ENCODE measurements at places on chromosomes 3 and 15.

GRCh38 chr3:46076606-46077005 lies 49.3 kb upstream of the XCR1 start:
- peak; percentile 29 for DNase-seq

DNA sequence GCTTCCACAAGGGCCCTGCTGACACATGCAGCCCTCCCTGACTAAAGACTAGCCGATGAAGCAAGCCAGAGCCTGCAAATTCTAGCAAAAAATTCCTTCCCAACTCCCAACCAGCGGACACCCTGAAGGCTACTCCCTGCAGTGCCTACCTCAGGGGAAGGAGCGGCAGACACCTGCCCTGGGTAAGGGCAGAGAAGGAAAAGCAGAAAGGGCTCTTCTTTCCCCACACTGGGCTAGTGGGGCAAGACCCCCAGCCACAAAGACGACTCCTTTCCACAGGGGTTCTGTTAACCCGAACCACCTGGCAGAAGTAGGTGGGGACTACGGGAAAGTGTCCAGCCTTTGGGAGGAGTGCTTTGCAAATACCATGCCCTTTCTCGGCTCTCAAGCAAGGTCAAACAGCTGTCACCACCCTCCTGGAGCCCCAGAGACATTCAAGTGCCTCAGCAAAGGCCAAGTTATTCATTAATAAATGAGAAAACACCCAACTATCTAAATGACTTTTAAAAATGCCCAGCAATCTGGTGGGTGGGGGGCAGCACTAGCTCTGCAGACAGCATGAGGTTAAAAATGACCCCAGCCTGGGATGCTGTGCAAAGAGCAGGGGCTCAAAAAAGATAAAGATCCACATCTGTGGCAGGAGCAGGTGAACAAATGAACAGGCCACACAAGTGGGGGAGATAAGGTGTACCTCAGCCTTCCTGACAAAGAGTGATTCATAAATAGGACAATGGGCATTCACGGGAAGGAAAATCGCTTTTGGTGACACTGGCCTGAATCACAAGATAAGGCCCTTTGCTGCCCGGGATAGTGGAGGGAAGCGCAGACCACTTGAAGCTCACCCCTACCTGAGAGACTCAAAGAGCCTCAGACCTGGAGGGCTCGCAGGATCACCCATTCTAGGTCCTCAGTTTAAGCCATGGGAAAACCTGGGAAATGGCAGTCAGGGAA lies 33.0 kb downstream of the CCDC12 start:
- DNase-seq: no peak

GRCh38 chr3:10917176-10917575 lies 75.4 kb upstream of the SLC6A1 start:
- peak; percentile 9 for DNase-seq

GRCh38 chr3:9349321-9350117 lies 13.3 kb upstream of the THUMPD3 start:
- DNase-seq: peak; percentile 93

DNA sequence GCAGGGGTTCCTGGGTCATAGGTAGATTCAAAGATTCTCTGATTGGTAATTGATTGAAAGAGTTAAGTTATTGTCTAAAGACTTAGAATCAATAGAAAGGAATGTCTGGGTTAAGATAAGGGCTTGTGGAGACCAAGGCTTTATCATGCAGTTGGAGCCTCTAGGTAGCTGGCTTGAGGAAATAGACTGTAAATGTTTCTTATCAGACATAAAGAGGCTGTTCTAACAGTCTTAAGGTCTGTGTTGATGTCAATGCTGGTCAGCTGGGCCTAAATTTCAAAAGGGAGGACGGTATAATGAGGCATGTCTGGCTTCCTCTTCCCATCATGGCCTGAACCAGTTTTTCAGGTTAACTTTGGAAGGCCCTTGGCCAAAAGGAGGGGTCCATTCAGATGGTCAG lies 48.9 kb downstream of the GASK1A start:
- no peak for DNase-seq

DNA sequence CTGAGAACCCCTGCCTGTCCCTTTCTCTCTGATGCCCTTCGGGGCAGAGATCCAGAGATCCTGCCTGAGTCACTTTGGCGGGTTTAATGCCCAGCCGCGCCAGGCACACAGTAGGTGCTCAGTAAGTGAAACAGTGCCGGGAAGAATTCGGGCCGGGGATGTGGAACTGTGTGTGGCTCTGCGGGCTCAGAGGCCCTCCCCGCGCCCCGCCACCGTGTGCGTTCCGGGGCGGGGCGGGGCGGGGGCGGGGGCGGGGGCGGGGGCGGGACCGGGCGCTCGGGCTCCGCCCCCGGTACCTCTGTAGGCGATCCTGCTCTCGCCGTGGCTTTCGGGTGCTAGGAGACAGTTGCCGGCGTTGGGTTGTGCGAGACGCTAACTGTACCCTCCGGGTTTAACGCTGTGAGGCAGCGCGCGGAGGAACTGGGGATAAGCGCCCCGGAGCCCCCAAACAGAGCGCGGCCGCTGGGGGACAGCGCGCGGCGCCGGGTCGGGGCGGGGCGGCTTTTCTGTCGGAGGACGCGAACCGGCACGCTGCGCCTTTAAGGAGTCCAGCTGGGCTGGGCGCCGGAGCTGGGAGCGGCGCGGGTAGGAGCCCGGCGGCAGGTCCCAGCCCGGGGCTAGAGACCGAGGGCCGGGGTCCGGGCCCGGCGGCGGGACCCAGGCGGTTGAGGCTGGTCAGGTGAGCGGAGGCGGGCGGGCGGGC lies at the start of gene ABHD6:
TSS of gene ABHD6 (plus strand) at position 555 of the 703 bp plus-strand sequence. CDS start 18,795 bp downstream, outside the sequence.
- peak; percentile 82 for DNase-seq

DNA sequence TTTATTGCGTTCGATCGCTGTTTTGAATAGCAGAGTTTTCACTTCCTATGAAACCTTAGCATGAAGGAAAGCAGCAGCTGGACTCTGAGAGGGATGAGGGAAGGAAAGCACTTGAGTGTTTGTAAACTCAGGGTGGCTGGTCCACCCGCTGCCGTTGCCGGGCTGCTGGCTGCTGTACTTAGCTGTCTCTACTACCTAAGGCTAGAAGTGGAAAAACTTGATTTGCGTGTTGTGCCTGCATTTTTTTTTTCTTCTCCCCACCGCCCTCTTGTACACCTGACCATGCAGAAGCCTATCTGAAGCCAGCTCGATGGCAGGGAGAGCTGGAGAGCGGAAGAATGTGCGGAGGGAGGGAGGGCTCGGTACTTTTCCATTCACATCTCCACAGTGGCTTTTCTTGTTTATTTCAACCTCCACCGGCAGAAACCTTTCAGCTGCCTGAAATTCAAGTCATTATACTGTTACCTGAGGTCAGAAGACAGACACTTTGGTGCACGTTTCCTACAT lies 4.8 kb upstream of the BCL6 start:
- no peak for DNase-seq

DNA sequence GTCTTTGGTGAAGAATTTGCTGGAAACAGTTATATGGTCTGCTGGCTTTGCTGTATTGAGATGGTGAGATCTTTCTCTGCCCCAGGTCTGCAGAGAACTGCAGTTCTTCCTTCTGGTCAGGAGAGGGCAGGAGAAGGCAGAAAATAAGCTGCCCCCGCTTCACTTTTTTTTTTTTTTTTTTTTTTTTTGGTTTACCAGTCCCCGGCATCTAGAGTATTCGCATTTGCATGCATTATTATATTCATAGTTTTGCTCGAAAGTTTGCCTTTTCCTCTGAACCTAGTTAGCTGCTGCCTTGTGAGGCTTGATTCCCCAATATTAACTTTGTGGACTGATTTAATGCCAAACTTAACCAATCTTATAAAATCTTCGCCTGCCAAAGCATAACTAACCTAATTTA lies 10.6 kb upstream of the PARL start:
- DNase-seq: peak; percentile 63

GRCh38 chr3:61789861-61790260 lies 228.5 kb downstream of the PTPRG start:
- DNase-seq: no peak

DNA sequence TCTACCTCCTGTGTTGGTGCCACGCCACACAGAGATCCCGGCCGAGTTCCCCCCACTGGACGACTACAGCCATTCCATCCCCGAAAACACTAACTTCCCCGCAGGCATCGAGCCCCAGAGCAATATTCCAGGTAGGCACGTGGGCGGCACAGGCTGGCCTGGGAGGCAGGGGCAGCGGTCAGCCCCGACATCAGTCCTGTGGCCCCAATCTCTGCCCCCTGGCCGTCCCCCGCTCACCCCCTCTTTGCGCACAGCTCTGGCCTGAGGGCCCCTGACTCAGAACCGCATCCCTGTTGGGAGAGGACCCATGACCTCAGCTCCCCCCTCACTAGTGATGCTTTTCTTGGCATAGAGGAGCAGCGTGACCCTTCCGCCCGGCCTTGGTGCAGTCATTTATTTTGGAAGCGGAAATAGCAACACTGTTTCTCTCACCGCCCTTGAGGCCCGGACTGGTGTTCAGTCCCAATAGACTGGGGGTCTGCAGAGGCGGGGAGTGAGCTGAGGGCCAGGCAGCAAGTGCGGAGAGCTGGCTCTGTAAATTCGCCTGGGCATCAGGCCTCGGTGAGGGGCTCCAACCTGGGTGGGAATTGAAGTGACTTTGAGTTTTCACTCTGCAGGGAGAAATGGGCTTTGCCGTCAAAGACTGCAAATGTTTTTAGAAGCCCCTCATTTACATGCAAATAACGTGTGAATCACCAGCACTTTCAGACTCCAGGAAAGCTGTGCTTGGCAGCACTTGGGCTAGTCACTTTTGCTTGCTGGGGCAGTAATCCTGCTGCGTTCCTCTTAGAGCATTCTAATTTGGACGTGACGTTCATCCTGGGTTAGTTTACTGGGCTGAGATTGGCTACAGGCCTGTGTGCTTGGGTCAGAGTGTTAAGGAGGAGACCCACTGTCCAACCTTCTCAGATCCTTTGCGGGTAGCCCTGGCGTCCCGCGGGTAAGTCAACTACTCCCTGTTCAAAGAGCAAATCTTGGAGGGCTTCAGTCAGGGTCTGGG lies 88.9 kb downstream of the AAGAB start:
- DNase-seq: no peak

DNA sequence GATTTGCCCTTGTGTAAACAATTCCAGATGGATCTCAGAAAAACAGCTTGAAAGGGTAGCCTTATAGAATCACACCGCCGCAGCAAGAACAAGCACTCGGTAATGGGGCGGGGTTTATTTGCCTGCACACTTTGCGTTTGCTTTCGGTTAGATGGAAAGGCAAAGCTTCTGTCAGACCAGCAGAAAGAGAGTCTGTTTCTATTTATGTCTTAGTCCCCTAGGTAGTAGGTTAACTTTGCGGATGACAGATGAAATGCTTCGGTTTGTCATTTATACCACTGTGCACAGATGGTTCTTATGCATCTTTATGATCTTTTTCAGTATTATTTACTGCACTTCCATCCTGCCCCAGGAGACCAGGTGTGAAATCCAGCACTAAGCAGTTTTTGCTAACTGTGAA lies 62.2 kb downstream of the PYDC2 start:
- no peak for DNase-seq

GRCh38 chr3:195762611-195763010 lies 41.8 kb downstream of the MUC20 start:
- no peak for DNase-seq

DNA sequence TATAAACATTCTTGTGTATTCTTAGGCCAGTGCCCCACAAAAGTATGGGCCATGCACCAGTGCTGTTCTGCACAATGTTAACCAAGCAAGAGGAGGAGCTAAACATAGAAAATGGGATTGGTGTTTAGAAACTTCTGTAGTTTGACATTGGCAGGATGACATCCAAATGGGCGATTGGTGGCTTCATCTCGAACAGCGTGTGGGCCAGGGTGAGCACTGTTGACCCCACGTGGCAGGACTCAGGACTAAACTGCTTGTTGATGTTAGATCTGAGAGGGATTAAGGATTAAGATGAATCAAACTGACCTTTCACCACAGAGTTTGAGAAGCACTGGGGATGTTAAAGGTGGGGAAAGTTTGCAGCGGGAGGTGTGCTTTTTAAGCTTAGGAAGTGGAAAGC lies 31.9 kb downstream of the ZNF710 start:
- DNase-seq: no peak

DNA sequence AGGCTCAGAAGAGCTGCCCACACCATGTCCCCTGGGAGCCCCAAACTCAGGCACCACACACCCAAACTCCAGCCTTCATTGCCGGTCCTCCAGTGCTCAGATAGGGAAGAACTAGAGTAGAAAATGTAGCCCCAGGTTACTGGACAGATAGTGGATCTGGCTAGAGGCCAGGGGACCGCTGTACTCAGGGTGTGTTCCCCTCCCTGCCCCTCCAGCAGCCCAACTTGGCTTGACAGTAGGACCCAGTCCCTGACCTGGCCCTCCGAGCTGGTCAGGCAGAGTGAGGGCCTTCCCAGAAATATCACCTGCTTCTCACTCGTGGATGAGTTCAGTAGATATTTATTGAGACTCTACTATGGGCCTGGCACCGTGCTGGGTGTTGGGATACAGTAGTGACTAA lies 100.0 kb downstream of the CORO2B start:
- DNase-seq: no peak

GRCh38 chr15:78682004-78682651 lies 41.1 kb upstream of the CHRNB4 start:
- DNase-seq: no peak

- DNase-seq: peak; percentile 41
These were observed 1.8 kb downstream of the PSTPIP1 start for GRCh38 chr15:76996526-76997401.

DNA sequence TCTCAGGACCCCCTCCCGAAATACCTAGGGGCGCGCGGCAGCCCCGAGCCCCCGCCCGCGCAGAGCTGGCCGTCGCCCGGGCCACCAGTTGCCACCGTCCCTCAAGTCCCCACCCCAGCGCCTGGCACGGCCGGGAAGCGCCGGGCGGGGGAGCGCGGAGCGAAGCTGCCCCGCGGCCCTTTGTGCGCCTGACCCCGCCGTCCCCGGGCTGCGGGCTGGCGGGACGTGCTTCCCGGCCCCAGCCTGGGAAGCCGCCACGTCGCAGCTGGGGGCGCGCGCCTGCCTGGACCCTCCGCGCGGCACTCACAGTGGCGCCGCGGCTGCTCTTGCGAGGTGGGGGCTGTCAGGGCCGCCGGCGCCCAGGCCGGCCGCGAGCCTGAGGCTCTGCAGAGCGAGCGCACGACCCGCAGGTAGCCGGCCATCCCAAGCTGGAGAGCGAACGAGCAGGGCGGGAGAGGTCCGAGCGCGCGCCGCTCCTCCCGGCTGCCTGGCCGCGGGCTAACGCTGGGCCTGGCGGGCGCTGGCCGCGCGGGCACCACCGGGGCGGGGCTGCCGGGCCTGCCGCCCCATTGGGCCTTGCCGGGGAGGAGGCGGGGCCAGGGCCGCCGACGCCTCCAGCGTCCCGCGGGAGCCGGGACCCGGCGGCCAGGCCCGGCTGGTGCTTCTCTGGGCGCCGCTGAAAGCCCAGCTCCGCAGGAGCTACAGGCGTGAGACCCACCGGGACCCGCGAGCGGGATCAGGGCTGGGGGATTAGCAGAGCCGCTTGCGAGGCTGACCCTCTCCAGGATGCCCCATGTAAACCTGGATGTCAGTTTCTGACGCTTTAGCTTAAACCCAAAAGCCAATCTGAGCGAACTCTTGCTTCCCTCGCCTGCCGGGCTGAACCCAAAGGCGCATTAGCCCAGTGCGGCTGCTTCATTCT lies at the start of gene IDH2:
TSS of gene IDH2 (minus strand) at position 500 of the 922 bp plus-strand sequence. CDS start at position 422, 78 bp downstream.
- peak; percentile 85 for DNase-seq

- DNase-seq: no peak
These were observed 148.3 kb downstream of the SMAD6 start for GRCh38 chr15:66850078-66850991.

Data from EL (cell line).